ENCODE measurements at places on chromosomes 5 and 9. TPM values are rescaled to one million over a fixed set of nuclear protein-coding genes. Genes with fewer than 3 reads are reported as not detected.

PCDHB8 gene
- 0.25 TPM for total RNA-seq

ETF1 gene
- total RNA-seq = 49.2 TPM

CYLC2 gene
- total RNA-seq = not detected

DND1 gene
- under 0.01 TPM for total RNA-seq

PCDHB12 gene
- total RNA-seq = 0.25 TPM

C8G gene
- total RNA-seq = not detected

PLAC8L1 gene
- total RNA-seq = not detected

INSL6 gene
- total RNA-seq = not detected
